ENCODE measurements at places on chromosomes 2 and 18.

GRCh38 chr2:8761529-8762164, 75.8 kb downstream of the KIDINS220 start:
- H3K4me1 ChIP-seq, result no peaks in the 10 kb centered on the region
- no peak for DNase-seq
- H3K27me3 ChIP-seq, result no peaks in the 10 kb centered on the region
- no peak overlapping the region for H3K4me3 ChIP-seq

DNA sequence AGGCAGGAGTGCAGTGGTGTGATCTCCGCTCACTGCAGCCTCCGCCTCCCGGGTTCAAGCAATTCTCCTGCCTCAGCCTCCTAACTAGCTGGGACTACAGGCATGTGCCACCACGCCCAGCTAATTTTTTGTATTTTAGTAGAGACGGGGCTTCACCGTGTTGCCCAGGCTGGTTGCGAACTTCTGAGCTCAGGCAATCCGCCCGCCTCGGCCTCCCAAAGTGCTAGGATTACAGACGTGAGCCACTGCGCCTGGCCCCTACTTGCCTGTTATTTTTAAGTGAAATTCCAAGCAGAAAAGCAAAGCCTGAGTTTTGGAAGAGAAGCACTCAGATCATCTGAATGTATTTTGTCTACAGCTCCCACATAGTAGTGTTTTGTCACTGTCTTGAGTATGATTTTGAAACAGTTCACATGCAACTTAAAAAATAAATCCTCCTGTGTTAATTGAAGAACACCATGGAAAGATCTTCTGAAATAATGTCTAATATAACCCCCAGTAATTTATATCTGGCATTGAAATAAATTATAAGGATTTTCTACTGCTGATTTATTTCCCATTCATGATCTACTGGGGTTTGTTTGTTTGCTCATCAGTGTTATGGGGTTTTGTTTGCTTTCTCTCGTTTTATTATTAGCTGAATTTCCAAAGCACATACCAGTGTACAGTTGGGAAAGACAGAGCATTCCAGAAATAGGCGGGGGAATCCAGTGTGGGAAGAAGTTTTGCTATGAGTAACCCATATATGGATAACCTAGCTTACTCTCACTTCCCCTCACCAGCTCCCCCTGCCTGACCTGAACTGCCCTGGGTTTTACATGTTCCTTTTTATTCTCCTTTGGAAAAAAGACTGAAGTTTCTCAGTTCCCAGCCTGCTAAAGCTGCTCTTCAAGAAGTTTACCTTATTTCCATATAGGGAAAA, 80.1 kb upstream of the MAP3K20 start:
- H3K4me1 ChIP-seq, result no peaks in the 10 kb centered on the region
- no peaks in the 10 kb centered on the region for H3K36me3 ChIP-seq
- no peak overlapping the region for H3K27ac ChIP-seq
- H3K4me3 ChIP-seq, result no peak overlapping the region
- DNase-seq, result peak; percentile 74
- H3K27me3 ChIP-seq, result no peaks in the 10 kb centered on the region

DNA sequence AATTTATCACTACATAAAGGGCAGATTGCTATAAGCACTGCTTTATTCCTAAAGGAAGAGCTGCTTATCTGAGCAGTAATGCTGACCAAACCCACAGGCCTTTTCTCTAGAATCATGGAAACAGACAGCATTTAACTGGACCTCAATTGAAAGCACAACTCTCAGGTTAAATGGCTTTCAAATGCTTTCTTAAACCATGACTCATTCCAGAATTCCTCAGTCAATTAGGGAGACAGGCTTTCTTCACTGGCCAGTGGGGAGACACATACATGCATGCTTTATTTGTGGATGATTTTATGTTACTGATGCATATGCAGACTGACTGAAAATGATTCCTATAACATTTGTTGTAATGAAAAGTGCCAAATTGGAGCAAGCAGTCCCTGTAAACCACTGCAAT, 114.6 kb downstream of the ACVR1 start:
- no peak overlapping the region for H3K4me3 ChIP-seq
- DNase-seq, result no peak
- H3K27me3 ChIP-seq, result no peaks in the 10 kb centered on the region
- H3K27ac ChIP-seq, result no peak overlapping the region
- no peaks in the 10 kb centered on the region for H3K4me1 ChIP-seq

DNA sequence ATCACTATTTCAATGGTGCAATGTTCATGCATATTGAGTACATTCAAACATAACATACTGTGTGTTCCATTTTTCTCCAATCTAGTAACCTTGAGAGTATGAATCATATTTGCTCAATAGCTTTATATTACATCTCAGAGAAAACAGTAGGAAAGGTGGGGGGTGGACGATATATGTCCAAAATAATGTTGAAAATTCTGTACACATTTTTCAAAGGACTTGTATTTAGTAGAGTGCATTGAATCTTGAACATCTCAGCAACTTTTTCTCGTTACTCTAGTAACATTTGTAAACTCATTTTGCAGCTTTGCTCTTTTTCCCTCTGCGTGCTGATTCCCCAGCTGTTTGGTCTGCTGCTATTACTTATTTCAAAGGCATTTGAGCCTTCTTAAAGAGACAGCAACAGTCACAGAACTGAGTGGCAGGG, 1487.0 kb downstream of the LRP1B start:
- H3K4me1 ChIP-seq, result no peaks in the 10 kb centered on the region
- H3K4me3 ChIP-seq, result no peak overlapping the region
- DNase-seq, result no peak
- no peak overlapping the region for H3K27ac ChIP-seq

DNA sequence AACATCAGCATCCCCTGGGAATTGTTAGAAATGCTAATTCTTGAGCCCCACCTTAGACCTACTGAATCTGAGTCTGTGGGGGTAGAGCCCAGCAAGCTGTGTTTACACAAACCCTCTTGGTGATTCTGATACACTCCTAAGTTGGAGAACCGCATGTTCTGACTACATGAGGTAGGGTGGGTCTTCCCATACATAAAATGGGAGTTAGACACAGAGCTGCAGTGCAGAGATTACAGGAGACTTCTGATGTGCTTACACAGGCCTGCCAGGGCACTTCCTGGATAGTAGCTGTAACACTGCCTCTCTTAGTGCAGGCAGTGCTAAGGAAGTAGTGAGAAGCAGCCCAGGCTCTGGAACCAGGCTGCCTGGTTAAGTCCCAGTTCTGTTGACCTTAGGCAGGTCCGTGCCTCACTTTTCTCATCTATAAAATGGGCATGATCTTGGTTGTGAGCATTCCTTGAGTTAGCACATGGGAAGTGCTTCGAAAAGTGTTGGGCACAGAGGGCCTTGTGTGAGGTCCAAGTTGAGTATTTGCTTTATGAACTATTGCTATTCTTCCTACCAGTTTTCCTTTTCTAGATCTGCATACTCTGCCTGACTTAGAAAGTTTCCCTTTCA, 67.3 kb downstream of the GLI2 start:
- peaks cover 39% of the 10 kb centered on the region for H3K4me1 ChIP-seq
- no peak overlapping the region for H3K4me3 ChIP-seq
- H3K36me3 ChIP-seq, result no peaks in the 10 kb centered on the region
- H3K27me3 ChIP-seq, result no peaks in the 10 kb centered on the region

GRCh38 chr18:66560094-66560493, 43.8 kb downstream of the CDH19 start:
- no peak overlapping the region for H3K4me3 ChIP-seq
- no peak overlapping the region for H3K27ac ChIP-seq
- no peaks in the 10 kb centered on the region for H3K36me3 ChIP-seq
- no peak for DNase-seq
- no peaks in the 10 kb centered on the region for H3K27me3 ChIP-seq

Measured in ascending aorta (tissue), 2 donors.